ENCODE measurements at places on chromosomes 5 and 9.
A peak's percentile ranks its signal among the peaks of the same experiment; 100 is the strongest.

DNA sequence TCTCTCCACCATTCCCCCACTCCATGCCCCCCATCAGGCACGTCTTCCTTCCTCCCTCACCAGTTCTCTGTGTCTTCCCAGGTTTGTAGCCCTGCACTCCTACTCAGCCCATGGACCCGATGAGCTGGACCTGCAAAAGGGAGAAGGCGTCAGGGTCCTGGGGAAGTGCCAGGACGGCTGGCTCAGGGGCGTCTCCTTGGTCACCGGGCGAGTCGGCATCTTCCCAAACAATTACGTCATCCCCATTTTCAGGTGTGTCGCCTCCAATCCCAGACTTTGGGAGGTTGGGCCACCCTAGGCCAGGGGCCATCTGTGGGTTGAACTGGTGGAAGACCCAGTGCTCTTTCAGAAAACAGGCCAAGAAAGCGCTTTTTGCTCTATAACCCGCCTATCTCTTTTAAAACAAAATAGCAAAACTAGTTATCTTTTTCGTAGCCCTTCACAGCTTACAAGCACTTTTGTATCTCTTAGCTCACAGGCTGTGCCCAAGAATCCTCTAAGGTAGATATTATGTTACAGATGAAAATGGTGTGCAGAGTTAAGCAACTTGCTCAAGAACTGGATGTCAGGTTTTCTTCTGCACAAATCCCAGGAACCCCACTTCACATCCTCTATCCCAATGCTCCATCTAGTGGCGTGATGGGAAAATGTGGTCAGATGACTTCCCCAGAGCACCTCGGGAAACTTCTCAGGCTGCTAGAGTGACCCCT is 56.2 kb downstream of the PLAC8L1 start:
- peak; percentile 5 for DNase-seq

- DNase-seq: no peak
Observed at GRCh38 chr9:127950513-127951289, 13.0 kb upstream of the DPM2 start.

DNA sequence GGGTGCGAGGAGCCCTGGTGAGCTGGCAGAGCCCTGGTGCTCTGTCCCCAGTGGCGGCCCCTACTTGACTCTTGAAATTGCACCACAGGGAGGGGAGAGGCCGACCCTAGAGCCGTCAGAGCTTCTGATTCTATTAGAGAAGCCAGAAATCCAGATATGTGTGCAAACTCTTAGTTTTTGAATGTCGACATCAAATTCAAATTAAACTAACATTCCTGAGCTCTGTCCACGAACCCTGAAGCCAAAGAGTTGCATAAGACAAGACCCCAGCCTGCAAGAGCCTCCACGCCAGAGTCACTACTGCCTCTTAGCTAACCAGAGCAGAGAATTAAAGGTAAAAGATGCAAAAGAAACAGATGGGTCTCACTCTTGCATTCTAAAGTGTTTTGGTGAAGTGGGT is 29.8 kb upstream of the MSX2 start:
- DNase-seq: no peak

GRCh38 chr5:2201011-2201410 is 318.3 kb upstream of the IRX4 start:
- DNase-seq: no peak

DNA sequence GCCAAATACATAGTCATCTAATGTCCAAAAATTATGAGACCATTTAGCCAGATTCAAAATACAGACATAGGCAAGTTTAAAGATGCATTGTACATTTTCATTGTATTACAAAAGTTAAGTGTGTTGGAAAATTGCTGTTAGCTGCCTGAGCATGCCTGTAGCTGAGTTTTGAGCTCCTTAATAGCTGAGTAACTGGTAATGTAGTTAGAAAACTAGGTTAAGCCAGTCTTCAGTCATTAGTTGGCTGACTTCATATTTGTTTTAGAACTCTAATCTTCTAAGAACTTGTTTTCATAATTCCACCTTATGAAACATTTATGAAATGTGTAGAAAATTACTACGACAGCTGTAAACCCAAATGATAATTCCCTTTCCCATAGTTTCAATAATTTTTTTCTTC is 293.4 kb downstream of the ARRDC3 start:
- no peak for DNase-seq

DNA sequence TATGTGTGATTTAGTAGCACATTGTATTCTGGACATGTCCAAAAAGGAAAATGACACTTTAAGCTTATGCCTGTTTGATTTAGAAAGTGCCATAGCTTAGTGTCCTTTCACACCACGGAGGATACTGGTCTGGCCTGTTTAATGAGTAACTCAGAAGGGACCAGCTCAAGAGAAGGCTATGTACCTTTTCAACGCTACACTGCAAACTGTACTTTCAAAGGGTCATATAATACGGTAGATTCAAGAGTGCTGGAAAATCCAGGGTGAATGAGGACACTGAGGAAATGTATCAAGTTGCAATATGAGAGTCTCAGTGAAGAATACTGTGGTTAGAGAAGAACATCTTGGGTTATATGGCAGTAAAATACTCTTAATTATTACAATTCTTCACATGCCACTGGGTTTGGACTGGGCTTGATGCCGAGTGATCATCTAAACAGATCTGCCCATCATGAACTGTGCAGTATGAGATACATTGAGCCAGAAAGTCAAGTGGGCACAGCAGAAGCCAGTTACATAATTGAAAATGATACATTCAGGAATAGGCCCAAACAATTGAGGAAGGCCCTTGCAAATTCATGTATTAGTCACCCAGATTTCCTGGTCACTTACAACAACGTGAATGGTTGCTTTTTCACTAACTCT is 1211.5 kb upstream of the CDH9 start:
- DNase-seq: no peak

GRCh38 chr9:83430681-83431080 is 107.5 kb downstream of the FRMD3 start:
- no peak for DNase-seq

DNA sequence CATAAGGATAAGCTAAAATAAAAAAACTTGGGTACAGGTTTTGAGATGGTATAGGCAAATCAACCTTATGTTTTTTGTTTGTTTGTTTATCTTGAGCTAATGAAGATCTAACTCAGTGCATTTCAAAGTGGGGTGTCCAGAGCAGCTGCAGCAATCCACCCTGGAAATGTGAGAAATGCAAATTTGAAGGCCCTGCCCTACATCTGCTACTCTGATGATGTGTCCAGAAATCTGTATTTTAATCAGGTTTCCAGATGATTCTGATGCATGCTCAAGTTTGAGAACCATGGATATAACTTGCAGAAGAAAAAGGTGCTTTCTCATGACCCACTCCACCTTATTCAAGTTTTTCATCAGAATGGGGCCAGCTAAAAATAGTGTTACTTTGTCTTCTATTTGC is 467.0 kb downstream of the NTRK2 start:
- no peak for DNase-seq

DNA sequence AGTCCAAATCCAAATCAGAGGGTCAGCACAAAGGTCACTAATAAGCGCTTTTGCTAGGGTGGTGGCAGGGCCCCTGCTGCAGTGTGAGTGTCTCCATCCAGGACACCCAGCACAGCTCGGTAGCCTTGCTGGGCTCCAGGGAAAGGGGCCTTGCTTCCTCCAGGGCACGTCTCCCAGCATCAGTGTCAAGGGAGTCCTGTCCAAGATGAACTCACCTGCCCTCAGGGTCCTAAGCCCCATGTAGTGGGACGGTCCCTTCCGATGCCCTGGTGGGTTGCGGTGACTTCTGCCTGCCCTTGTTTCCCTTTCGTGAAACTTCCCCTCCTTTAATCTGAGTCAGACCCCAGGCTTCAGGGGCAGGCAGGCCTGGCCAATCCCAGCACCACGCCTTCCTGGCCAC is 101.7 kb downstream of the ZNF354C start:
- no peak for DNase-seq

DNA sequence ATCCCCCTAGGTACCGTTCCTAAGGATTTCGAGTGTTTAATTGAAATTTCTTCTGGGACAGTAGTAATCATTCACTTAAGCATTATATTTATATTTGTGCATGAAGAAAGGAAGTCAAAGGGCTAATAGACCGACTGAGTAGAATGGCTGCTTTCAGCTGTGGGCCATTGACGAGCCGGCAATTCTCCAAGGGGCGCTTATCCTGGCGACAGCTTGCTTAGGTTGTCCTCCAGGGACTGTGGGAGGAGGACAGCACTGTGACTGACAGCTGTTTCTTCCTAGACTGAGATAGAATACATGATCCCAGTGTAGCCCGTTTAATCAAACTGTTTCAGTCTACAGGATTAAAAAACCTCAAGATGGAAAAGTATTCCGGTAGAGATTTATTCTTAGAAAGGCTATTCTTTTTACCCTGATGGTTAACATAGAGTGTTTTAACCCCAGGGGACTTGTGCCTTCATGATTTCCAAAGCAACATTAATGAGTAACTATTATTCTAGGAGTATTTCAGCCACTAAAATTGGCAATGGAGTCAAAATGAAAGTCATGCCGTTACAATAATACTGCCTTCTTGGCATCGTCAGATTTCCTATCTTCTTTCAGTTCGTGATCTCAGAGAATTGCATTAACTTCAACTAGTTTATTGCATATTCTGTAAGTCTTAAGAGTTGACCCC is 943.1 kb upstream of the WWC1 start:
- no peak for DNase-seq

DNA sequence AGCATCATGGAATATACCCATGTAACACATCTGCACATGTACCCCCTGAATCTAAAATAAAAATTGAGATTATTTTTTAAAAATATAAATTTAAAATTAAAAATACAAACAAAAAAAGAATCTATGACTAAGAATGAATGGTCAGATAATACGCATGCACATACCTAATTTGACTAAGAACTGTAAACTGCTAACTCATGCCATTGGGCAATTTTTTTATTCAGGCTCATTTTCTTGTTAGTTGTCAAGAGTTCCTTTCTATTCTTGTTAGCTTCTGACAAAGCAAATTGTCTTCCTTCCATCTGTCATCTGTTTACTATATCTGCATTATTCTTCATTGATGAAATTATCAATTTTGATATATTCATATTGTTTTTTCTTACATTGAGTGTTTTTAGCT is 69.5 kb upstream of the HAND1 start:
- no peak for DNase-seq

Measured in CD4-positive, alpha-beta T cell treated with Interleukin-10 for 1 hour (primary cell).